Non-pigmented ciliary epithelial cell (primary cell): ENCODE measurements at places on chromosomes 4 and X.

- no peak for DNase-seq
These were observed 494.1 kb downstream of the GABRG1 start for GRCh38 chr4:45629717-45630116.

DNA sequence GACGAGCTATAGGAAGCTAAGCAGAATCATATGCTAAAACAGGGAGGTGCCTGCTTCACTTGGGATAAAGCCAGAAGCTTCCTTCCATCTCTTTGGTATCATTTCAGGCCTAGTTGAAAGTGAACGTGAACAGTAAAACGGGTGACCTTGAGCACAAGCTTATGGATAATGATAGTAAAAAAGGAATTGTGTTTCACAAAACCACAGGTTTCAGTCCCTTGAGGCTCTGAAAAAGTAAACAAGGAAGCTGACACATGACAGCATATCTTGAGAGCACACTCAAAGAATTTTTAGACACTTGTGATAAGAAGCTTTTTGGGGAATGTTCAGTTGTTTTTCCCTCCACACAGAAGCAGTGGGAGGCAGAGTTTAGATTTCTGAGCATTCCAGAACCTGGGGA is 286.1 kb downstream of the DCHS2 start:
- DNase-seq = no peak

GRCh38 chrX:57121816-57122215 is 468 bp upstream of the SPIN2B start:
- no peak for DNase-seq

- DNase-seq = peak; percentile 51
These were observed 91.5 kb downstream of the ELOVL6 start for GRCh38 chr4:110106931-110107296.

DNA sequence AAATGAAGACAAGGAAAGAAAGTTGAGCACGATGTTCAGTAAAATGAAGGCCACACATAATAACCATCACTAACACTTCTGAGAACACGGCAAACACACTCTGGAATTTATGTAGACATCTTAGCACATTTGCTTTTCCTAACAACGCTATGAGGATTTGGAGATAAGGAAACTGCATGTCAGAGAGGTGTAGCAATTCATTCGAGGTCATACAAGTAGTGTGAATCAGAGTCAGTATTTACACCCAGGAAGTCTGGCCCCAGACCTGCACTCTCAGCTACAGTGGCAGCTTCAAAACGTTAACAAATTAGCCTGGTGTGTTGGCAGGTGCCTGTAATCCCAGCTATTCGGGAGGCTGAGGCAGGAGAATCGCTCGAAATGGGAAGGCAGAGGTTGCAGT is 253.4 kb downstream of the PDGFC start:
- DNase-seq = no peak

GRCh38 chrX:46072791-46073190 is 472.4 kb downstream of the ZNF674 start:
- DNase-seq = no peak

DNA sequence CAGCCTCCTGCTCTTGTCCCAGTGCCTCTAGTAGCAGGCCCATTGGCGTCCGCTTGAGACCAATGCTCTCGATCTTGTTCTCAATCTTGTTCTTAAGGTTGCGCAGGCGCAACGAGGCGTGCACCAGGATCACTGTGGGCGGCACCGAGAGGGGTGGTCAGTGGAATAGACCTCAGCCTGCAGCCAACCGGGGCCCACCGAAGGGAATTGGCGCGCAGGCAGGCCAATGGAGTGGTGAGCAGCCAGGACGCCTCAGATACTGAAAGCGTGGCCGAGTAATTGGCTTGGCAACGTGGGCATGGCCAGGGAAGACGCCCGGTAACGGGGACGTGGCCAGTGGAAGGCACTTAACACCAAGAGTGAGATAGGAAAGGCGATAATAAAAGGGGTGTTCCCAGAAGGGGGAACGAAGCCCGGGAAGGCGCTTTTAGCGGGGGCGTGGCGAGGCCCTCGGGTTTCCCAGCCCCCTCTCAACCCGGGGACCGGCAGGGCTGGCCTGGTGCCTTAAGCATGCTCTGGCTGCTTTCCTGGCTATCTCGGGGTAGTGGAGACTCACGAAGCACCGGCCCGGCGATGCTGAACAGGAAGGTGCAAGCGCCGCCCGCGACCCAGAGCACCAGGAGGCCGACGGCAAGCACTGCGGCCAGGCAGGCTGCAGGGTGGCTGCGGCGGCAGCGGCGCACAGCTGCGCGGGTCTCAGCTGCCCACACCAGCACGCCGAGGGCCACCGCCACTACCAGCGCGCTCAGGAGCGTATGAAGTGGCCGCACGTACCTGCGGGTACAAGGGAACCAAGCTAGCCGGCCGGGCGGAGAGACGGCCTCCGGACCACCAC is 1.7 kb downstream of the PRAF2 start:
- DNase-seq = peak; percentile 32

DNA sequence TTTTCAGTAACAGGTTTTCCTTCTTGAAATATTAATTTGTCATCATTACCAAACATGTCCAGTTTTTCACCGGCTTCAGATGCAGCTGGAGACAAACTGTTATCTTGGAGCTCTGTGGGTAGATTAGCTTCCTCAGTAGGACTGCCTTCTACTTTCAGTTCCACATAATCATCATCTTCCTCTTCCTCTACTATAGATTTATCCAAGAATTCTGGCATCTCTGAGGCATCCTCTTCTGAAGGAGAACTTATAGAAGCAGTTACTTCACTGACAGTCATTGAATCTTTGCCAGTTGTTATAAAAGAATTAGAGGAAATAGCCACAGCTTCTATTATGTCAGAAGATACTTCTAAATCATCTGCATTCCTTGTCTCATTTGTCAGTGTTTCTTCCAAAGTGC is 162.9 kb downstream of the LRBA start:
- DNase-seq = no peak

DNA sequence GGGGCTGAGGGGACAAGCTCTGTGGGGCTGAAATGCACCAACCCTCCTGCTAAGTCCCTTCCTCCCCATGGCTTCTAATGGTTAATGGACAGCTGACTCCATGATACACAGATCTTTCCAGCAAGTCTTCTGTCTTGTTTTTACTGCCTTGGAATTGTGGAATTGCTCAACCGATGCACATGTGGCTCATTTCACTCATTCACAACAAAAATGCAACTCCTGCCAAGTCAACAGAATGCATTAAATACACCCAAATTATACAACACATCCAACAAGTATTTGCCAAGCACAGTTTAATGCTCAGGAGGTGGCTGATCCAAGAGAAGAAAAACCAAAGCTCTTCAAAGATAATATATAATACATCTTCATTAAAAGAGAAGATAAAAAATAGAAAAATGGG is 61.9 kb upstream of the PAGE4 start:
- DNase-seq = no peak

DNA sequence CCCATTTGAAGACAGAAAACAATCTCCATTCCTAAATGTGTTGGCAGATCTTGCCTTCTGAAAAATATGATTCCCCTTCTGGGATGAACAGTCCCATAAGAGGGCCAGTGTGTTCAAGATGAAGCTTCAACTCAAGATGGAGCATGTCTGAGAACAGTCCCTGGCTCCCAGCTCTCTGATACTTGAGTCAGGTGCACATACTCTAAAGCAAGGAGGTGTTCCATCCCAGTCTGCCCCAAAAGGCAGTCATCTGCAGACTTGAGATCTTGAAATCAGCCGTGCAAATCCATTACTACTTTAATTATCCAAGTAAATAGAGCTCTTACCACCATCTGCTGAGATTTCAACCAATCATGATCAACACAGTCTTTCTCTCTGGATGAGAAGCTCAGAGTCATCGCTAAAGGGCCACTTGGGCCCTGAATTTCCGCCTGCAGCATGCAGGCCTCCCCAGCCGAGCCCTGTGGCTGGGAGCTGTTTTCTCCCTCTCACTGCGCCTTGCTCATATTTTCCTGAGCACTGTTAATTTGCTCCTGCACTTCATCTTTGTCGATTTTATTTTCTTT is 22.2 kb downstream of the CCDC149 start:
- DNase-seq = no peak

DNA sequence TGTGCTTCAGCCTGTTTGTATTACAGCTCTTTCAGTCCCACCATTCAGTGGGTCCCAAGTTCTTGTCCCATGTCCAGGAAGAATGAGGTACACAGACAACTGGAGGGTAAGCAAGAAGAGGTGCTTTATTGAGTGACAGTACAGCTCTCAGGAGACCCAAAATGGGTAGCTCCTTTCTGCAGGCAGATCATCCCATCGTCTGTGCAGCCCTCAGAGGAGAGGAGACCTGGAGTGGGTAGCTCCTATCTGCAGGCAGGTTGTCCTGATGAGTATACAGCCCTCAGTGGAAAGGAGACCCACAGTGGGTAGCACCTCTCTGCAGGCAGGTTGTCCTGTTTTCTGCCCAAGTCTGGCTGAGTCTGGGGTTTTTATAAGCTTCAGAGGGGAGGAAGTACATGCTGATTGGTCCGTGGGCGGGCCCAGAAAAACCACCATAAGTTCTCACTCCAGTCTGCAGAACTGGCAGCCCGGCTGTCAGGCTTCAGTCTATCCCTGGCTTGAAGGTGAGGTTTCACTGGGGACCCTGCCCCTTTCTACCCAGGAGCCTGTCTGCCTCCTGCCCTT is 18.0 kb downstream of the GRK4 start:
- no peak for DNase-seq
